SK-MEL-5 (cell line): ENCODE measurements at places on chromosomes 2 and 18. TPM values are rescaled to one million over a fixed set of nuclear protein-coding genes. Genes with fewer than 3 reads are reported as not detected.

The ANKRD30BL gene
- not detected in 2 replicates for total RNA-seq

The ZNF519 gene
- 2.8 and 4.7 TPM in 2 replicates for total RNA-seq

The CPSF3 gene
- 96.8 and 110 TPM in 2 replicates for total RNA-seq

The IL36A gene
- total RNA-seq: not detected in 2 replicates

The NMUR1 gene
- total RNA-seq: 0.18 TPM in 1 of 2 replicates, not detected in the other

The FNDC4 gene
- total RNA-seq: 1.2 and 1.5 TPM in 2 replicates

The TWSG1 gene
- 12.9 and 14.4 TPM in 2 replicates for total RNA-seq
